ENCODE measurements at places on chromosomes 13 and 19. TPM values are rescaled to one million over a fixed set of nuclear protein-coding genes. Genes with fewer than 3 reads are reported as not detected.

Gene NANOS3
- total RNA-seq = not detected

Gene KCNN1
- total RNA-seq = under 0.01 TPM

Gene ITGBL1
- not detected for total RNA-seq

Gene ZNF439
- total RNA-seq = 4.8 TPM

Gene KLK4
- total RNA-seq = 0.21 TPM

Gene PSG11
- not detected for total RNA-seq

Gene OSCAR
- 8.7 TPM for total RNA-seq

Data from mononuclear cell (primary cell).